ENCODE measurements at places on chromosomes 1 and 21.

- no peak for DNase-seq
Measured at GRCh38 chr1:165218731-165219130, 137.8 kb downstream of the LMX1A start.

DNA sequence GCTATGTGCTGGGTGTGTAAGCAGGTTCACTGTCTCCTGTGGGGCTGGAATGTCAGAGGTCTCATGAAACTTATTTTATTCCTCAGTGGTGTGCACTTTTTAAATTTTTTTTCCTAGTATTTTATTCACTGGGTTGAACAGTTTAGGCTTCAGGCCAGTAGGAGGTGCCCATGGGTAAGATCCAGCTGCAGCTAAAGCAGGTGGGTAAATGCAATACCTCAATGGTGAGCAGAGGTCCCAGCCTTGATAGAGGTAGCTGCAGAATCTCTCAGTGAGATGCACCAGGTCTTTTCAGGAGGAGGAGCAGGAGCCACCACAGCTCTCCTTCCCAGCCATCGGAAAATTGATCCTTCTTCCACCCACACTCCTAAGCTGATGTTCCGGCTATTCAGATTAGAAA, 12.6 kb upstream of the OR6N2 start:
- peak; percentile 7 for DNase-seq

DNA sequence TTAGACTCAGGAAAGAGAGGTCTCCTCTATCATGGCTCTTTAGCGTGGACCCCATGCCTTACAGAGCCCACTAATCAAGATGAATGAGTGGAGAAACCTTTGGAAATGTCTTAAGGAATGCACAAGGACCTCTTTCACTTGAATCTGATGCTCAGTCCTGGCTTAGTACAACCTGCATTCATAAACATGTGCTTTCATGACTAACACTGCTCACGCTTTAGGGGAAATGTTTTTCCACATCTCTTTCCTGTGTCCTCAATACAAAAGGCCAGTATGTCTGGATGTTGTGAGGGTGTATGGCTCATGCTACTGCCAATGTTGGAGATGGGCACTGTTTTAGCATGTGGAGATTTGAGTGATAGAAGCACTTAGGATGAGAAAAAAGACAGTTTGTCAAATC, 14.2 kb upstream of the GNG12 start:
- DNase-seq = no peak

DNA sequence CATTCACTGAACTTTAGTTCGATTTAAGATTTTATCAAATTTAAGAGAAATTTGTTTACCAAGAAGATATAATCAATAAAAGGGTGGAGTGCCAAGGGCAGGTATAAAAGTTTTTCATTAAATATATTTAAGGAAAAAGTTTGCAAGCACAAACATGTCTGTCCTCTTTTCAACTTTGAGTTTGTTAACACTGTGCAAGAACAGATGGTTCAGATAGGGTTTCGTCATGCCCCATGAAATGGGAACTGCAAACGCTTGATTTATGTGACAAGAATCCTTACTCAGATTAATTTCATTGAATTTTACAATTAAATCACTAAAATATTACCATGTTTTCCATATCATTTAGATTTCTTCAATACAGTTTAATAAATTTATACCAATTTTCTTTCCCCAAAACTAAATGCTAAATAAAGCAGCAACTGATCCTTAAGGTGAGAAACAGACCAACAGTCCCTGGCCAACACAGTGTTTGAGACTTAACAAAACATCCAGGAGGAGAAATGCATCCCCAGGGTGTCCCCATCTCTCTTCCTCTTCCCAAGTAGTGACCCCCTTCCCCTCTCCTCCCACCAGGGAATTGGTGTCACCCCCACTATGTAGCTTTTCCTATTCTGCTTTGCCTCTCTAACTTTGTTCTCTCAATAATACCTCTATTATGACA, 292.9 kb downstream of the LTN1 start:
- DNase-seq = no peak

DNA sequence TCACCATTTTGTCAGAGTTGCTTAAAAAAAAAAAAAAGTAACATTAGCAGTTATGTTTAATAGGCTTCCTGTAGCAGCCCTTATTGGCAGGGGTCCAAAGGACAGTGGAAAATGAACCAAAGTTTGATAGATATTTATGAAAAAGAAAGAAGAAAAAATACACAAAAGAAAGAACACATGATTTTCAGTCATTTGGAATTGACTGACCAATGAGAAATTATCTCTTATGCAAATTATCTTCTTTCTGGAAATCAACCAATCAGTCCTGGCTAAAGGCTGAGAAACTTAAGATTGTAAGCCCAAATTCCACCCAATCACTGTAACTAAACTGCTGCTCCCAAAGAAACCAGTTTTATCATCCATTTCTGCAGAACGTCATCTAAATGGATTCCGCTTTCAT, 282.4 kb downstream of the TM2D1 start:
- no peak for DNase-seq

GRCh38 chr1:62908168-62908695, 124.3 kb downstream of the ATG4C start:
- DNase-seq = no peak

- DNase-seq = no peak
Measured at GRCh38 chr1:68273530-68273929, 41.2 kb upstream of the WLS start.

- DNase-seq = no peak
Measured at GRCh38 chr1:8348047-8348776, 30.3 kb downstream of the SLC45A1 start.

GRCh38 chr1:226648421-226648820, 90.7 kb downstream of the ITPKB start:
- no peak for DNase-seq

DNA sequence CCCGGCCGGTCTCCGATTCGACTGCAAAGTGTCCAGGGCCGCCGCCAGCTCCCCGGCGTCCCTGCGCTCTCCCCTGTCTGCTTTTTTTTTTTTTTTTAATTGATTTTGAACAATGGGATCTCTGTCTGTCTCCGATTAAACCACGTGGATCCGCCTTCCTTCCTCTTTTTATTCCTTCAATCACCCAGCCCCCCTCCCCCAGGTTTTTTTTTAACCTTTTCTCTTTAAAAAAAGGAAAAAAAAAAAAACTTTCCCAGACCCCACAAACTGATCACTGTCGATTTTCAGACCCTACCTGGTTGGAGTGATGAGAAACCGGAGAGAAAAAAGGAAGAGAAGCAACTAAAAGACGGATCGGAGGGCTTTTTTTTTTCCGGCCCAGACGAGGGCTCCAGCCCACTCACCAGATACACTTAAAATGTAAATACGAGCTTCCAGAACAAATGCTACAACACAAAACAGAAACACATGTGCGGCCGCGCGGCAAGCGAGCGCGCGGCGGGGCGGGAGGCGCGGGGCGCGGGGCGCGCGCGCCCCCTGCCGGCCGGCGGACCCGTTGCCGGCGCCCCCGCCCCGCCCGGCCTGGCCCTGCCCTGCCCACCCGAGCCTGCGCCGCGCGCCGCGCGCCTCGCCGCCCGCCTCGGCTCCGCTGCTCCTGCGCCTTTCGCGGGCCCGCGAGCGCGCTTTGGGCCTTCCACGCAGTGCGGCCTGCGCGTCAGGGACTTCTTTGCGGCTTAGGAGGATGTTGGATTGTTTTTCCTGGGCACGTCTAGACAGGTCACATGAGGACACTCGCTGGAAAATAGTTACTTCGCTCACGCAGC, at the start of gene RCC2:
TSS of gene RCC2 (minus strand) at position 428 of the 824 bp plus-strand sequence. CDS start 1,163 bp downstream, outside the sequence.
- DNase-seq = peak; percentile 39

Data from stimulated activated CD8-positive, alpha-beta memory T cell treated with anti-CD3 and anti-CD28 coated beads, Interleukin-15, amount 100 ng/mL, for 1 hour (primary cell).